ENCODE measurements at places on chromosomes 2 and 18. TPM values are rescaled to one million over a fixed set of nuclear protein-coding genes. Genes with fewer than 3 reads are reported as not detected.

The GNLY gene
- 143 TPM for total RNA-seq

The RAD51AP2 gene
- total RNA-seq: not detected

The IL37 gene
- not detected for total RNA-seq

The SLC5A7 gene
- not detected for total RNA-seq

The RALB gene
- 52.9 TPM for total RNA-seq

The NOL4 gene
- total RNA-seq: not detected

DNA sequence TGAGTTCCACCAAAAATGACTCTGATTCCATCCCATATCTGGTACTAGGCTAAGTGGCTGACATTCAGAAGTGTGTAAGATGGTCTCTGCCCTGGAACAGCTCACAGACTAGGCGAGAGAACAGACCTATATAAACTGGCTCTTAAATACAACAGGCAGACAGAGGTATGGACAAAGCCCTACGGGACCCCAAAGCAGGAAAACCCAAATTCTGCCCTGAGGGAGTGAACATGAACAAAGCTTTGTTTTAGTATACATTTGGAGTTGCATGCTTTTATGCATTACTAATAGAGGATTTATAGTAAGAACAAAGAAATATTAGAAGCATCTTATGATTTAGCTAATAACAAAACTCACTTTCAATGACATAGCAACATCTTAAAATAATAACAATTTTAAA is 25.1 kb downstream of the GDF7 start:
- no peak for DNase-seq

DNA sequence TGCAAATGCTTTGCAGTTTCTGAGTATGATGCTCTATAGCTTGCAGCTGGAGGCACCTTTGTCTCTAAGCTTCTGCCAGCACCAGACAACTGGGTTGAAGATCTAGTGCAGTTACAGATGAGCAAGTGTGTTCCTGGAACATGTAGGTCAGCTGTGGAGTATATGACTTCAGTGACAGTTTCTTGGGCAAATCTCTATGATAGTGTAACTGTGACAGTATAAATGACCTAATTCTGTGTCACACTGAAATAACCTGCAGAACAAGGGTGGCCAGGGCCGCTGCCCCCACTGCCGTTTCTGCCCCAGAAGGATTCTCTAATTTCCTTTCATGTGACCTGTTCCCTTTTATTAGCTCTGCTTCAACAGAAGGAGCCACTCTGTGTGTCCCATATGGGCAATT is 145.3 kb upstream of the DAPL1 start:
- DNase-seq: no peak

DNA sequence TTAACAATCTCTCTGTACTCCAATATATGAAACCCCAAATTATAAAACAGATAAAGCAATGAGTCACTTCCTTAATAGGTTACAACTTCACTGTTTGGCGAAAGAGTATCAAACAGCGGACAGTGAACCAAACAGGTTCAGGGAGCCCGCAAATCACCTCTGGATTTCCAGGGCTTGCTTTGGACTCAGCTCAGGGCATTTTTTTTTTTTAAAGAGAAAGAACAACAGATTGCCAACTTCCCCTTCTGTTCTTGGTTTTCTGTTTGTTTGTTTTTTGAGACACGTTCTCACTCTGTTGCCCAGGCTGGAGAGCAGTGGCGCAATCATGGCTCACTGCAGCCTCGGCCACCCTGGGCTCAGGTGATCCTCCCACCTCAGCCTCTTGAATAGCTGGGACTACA is 52.7 kb downstream of the ABCB11 start:
- DNase-seq: no peak

DNA sequence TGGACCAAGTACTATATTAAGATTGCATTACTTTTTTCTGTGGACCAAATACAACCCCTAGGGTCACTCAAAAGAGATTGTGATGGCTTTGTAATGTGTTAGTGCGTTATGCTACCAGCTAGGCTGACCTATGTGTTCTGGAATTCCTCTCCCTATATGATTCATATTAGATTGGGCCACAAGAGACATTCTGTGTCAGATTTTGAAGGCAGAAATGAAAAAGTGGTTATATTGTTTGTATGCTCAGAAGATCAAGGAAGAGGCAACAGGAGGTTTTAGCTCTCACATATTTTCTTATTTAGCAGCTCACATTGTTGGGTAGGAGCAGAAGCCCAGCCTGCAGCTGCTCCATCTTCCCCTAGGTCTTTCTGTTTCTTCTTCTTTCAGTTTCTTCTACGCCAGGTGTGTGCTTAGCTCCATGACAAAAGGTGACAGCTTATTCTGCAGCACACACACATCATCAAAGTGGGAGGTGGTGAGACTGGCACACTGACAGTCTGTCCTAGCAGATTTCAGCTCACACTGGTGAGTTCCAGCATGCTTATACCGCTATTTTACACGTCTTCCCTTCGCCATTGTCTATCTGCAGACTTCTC is 156.8 kb upstream of the UBE2E3 start:
- DNase-seq: no peak

DNA sequence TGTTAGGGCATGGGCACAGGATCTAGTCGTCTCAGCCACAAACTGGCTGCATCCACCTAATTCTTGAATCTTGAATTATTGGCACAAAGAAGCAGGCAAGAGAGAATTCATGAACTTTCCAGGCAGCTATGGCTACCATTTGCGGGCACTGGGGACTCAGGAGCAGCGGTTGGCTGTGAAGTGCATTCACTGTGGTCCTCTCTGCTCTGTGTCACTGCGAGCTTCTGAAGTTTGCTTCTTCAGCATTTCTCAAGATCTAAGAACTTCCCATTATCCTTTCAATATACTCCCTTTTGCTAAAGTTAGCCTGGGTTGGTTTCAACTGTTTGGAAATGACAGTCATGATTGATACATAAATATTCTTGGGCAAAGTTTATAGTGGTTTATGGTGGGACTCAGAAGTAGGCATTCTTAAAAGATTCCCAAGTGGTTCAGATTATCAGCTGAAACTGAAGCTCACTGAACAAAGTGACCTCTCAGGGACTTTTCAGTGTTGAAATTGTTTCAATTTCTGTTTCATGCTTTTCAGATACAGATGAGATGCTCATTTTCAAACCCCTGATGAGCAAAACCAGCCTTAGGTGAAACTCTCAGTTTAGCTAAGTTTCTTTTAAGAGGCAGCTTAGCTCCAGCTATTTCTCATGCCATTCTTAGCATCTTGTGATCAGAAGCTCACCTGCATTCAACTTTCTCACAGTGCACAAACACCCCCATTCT is 1258.3 kb upstream of the GYPC start:
- DNase-seq: no peak

- DNase-seq: no peak
Observed at GRCh38 chr2:231602859-231603467, 10.3 kb downstream of the TEX44 start.

- DNase-seq: no peak
Observed at GRCh38 chr18:49813069-49813318, 339 bp downstream of the ACAA2 start.

DNA sequence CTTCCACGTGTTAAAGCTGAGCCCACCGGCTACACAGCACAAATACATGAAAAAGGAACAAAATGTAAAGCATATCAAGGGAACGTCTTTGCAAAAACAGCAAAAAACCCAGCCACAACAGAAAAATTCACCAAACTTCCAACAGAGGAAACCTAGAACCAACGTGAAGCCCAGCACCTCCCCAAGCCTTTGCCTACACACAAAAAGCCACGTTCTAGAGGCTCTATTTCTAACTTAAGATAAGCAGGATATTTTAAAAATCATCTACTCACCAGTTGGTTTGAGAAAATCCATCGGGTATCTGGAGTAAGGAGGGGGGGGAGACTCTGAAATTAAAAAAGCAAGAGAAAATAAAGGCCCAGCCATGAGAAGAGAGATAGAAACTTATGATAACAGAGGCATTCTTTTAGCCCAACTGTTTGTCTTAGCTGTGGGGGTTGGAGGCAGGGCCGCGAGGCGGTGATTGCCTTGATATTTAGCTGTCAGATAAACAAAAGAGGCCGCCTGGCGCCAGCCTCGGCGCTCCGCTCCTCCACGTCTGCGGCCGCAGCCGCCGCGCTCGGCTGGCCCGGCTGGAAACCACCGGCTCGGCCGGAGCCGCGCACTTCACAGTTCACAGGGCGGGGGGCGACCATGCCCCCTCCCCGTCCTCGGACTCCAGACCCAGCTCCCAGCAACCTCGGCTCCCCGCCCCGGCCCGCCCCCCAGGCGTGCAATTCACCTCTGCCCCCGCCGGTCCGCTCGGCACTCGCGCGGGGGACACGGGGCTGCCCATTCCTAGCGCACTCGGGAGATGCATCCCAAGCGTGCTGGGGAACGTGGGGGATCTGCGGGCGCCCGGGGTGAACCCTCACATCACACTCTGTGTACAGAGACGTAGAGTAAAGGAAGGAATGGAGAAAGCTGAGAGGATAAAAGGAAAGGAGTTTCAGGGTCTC is 2.4 kb downstream of the SMAD7 start:
- peak; percentile 49 for DNase-seq

- DNase-seq: no peak
Observed at GRCh38 chr18:45057955-45058600, 377.4 kb downstream of the SETBP1 start.

DNA sequence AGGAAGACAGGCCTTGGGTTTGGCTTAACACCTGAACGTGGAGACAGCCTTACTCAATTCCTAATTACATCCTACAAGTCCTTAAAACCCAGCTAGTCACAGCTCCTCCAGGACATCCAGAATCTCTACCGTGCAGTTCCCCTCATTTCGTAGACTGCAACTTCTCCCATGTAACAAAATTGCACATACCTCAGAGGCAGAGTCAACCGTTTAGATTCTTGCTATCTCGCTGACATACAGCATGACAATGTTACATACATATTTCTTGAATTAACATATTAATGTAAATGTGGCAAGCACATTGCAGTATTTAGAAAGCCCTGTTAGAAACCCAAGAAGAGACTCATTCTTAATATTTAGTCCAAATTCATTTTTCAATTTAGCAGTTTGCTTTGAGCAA is 358.7 kb downstream of the SETBP1 start:
- no peak for DNase-seq
